ENCODE measurements at places on chromosomes 2 and 18.

- DNase-seq: no peak
Measured at GRCh38 chr2:215105607-215106354, 32.6 kb downstream of the ABCA12 start.

DNA sequence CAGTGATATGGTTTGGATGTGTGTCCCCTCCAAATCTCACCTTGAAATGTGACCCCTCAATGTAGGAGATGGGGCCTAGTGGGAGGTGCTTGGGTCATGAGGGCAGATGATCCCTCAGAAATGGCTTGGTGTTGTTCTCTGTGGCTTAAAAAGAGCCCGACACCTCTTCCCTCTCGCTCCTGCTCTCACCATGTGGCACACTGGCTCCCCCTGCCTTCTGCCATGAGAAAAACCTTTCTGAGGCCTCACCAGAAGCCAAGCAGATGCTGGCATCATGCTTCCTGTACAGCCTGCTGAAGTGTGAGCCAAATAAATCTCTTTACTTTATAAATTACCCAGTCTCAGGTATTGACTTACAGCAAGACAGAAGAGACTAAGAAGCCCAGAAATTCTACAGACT is 357.1 kb downstream of the NRXN1 start:
- no peak for DNase-seq

- DNase-seq: no peak
Measured at GRCh38 chr2:170002096-170002495, 174.8 kb downstream of the UBR3 start.

GRCh38 chr18:25126751-25127150 is 225.2 kb downstream of the ZNF521 start:
- DNase-seq: no peak

- DNase-seq: no peak
Measured at GRCh38 chr18:963276-963675, 58.6 kb downstream of the ADCYAP1 start.

GRCh38 chr2:202494300-202495229 is 118.4 kb downstream of the BMPR2 start:
- no peak for DNase-seq
